Stimulated activated naive CD4-positive, alpha-beta T cell (primary cell): ENCODE measurements at places on chromosomes 6 and 20.

- DNase-seq = no peak
Measured at GRCh38 chr6:139748353-139749146, 374.1 kb upstream of the CITED2 start.

GRCh38 chr20:37850724-37851355 lies 52.1 kb upstream of the VSTM2L start:
- no peak for DNase-seq

- DNase-seq = no peak
Measured at GRCh38 chr6:135372758-135373157, 124.8 kb downstream of the AHI1 start.

- no peak for DNase-seq
Measured at GRCh38 chr6:6760002-6760401, 171.5 kb downstream of the LY86 start.

DNA sequence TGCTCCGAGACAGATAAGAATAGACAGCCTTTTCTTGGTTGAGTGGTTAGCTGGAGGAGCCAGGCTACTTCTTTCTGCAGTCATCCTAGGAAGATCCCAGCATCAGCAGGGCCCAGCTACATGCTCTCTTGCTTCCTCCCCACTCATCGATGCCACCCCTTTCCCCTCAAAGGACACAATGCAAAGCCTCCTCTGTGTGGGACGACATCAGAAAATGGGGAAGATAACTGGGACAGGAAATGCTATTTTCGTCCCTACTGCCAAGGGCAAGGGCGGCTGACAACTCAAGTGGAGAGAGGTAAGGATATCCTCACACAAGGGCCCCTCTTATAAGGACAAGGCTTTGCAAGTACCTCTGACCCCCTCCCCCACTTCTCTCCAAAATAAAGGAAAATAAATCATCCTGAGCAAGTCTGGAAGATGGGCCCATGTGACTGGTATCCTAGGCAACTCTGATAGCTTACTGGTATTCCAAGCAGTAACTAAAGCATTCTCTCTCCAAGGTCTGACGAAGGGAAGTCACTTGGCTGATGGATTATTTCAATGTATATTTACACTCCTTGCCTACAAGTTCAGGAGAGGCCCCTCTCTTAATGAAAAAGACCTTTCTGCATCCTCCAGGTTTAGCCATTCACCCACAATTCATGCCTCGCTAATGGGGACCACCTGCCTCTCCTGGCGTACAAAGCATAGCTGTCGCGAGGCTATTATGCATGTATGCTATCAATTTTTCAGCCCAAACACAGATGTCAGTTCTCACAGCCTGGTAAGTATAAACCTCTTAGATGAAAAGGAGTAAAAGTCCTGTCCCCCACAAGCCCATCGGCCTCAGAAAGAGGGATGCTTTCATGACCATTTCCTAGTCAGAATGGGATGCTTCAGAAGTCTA lies 11.3 kb downstream of the ELMO2 start:
- no peak for DNase-seq

GRCh38 chr20:48395816-48396546 lies 431.8 kb downstream of the PREX1 start:
- no peak for DNase-seq

- no peak for DNase-seq
Measured at GRCh38 chr20:36106606-36107005, 47.9 kb upstream of the EPB41L1 start.
